Dermis microvascular lymphatic vessel endothelial cell (primary cell): ENCODE measurements at places on chromosomes 2 and 18.

DNA sequence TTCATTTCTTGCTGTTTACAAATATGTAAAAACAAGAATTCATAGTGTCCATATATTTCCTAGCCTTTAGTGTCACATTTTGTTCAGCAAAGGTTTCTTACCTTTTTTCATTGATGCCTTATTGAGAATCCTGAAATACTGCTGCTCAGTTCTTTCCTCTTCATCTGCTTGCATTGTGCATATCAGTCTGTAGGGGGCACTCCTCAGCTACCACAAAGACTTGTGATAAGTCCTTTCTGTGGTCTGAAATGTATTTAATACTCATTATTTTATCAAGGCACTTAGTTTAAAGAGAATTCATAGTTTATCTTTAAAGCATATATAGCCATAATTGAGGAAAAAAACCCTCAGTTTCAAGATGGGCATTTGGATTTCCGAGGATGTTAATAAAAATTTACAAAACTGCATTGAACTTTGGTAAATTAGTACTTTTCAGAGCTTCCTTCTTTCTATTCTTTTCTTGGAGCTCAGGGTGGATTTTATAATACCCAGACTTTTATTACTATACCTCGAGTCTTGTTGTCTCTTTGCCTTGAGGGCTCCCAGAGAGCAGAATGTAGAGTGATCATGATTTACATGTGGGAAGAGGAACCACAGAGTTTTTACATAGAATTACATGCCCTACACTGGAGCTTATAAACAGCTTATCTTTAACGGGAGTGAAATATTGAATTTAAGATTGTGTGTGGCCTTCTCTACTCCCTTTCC lies 570.1 kb downstream of the PLCL1 start:
- DNase-seq: peak; percentile 61

- DNase-seq: no peak
These were observed 181.4 kb upstream of the MSH6 start for GRCh38 chr2:47601568-47601967.

- DNase-seq: no peak
These were observed 246.8 kb downstream of the DYSF start for GRCh38 chr2:71700041-71700657.

DNA sequence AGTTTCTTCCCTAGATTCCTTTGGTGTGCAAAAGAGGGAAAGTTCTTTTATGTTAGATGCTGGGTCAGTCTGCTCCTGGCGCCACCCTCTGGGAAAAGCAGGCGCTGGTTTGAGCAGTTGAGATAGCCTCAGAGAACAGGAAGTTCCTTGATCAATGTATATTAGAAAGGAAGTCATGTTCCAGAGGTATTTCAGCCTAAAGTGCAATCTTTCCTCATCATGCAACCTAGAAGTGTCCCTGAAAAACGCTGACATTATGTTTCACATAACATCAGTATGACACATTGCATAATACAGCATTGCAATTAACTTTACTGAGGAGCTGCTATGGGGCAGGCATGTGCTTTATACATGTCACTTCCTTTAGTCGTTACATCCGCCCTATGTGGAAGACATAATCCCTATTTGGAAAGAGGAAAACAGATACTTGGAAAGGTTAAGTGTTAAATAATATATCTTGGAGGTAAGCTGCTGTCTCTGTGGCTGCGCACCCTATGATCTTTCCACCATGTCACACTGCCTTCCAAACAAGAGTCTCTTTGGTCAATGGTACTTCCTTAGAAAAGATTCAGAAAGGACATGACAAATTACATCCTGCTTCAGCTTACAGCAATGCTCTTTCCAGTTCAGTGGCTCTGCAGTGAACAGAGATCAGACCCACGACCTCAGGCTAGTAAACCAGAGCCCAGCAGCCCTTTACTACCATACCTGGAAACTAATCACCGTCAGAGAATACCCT lies 369.7 kb downstream of the RAD51AP2 start:
- no peak for DNase-seq

- DNase-seq: peak; percentile 92
These were observed 91.5 kb downstream of the MREG start for GRCh38 chr2:215921895-215922294.

GRCh38 chr2:22153931-22154613 lies 1030.3 kb downstream of the TDRD15 start:
- DNase-seq: no peak

GRCh38 chr2:132730611-132731010 lies 60.6 kb upstream of the LYPD1 start:
- no peak for DNase-seq

- DNase-seq: no peak
These were observed 117.6 kb downstream of the CAPN13 start for GRCh38 chr2:30689496-30690125.

DNA sequence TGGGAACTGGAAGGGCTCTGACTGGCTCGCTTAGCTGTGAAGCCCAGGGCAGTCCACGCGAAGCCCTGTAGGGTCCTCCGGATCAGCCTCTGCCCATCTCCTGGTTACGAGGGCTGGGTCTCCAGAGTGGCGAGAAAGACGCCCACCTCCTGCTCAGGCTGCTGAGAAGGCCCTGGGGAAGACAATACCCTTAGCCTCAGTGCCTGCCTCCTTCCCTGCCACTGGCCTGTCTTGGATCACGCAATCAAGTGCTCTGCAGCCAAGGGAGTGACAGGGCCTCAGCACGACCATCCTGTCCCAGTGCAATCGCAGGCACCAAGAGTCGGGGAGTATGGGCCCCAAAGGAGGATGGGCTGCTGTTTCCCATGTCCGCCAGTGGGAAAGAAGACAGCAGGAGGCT lies 165.7 kb upstream of the GLI2 start:
- no peak for DNase-seq

- DNase-seq: no peak
These were observed at the start of the genes COL4A3 and COL4A4 for GRCh38 chr2:227163998-227164762. Gene COL4A3 (plus strand): TSS chr2:227164624. CDS start chr2:227164727, 103 bp downstream. Gene COL4A4 (minus strand): TSS chr2:227164205. CDS start chr2:227147483, 16,722 bp downstream.

DNA sequence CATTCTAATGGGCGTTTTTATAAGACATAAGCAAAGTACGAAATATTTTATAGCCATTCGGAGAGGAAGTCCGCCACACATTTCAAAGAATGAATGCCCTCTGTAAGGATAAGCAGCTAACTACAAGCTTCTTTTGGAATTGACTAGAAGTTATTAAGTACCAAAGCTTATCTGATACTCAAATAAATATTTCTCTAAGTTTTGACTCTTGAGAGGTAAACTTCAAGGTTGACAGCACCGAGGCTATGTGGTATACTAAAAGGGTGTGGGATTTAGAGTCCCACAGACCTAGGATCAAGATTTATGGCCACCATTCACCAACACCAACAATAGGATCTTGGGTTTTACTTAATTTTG lies 48.1 kb upstream of the MSH2 start:
- DNase-seq: no peak

- no peak for DNase-seq
These were observed 249.8 kb downstream of the CYP26B1 start for GRCh38 chr2:71897836-71898235.

DNA sequence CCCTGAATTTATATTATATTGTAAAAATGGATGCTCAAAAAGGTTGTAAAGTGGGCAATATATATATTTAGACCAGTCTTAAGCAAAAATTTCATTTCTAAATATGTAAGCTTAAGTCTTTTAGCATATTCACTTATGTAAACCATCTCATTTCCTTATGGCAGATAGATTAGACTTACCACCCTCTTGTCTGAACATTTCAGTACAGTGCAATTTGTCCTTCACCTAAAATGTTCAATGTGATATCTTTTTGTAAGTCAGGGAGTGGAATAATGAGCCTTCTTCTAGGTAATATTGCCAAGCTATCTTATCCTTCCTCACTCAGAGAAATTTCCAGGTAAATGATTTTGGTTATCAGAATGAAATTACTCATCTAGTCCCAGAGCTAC lies 92.3 kb downstream of the KLF7 start:
- no peak for DNase-seq

GRCh38 chr2:210049831-210050230 lies 47.4 kb downstream of the RPE start:
- DNase-seq: no peak

DNA sequence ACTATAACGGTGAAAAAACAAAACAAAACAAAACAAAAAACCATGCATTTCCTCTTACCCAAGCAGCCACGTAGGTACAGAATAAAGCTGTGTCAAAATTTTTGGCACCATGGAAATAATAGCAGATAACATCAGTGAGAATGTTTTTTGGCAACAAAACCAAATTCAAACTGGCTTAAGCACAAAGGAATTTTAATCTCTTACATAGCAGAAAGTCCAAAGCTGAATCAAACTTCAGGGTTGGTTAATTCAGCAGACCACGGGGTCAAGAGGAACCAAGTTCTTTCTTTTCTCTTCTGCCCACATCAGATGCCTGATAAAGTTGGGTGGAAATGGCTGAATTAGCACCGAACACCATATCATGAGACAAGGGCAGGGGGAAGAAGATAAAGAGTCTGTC lies 129.5 kb downstream of the PAX3 start:
- no peak for DNase-seq

- no peak for DNase-seq
These were observed 22.3 kb downstream of the PECR start for GRCh38 chr2:216059233-216059834.

GRCh38 chr2:6934758-6935651 lies 17.8 kb downstream of the RNF144A start:
- no peak for DNase-seq

- DNase-seq: no peak
These were observed 205.4 kb downstream of the HDAC4 start for GRCh38 chr2:239195318-239195871.

DNA sequence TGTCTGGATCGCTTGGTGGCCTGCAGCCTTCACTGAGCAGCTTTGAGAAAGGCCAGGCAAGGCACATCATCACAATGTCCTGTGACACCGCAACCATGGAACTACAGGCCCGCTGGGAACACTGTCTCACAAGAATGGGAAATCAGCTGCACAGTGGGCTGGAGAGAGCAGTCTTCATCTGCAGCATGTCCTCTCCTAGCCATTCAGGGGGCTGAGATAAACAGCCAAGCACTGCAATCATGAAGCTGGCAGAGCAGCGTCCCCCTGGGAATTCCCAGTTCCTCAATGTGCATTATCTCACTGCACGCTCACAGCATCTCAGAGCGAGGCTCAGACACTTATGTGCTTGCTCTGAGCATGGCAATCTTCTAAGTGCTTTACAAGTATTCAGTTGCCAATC lies 1.9 kb downstream of the CMPK2 start:
- no peak for DNase-seq

DNA sequence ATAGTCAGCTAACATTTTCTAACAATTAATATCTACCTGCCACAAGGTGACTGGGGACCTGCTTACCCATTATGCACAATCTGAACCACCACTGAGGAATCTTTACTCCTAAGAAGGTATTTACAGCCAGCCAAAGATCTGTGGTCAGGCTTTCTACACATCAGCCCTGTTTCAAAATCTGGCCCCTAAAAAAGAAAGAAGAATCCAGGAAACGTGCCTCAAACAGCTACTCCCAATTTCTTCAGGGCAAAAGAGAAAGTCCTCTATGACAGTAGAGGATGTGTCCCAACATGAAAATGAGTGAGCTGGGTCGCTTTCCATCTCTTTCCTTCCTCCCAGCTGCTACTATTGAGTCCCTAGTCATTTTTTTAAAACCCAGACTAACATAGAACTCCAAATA lies 79.5 kb downstream of the EPB41L3 start:
- no peak for DNase-seq

- peak; percentile 72 for DNase-seq
These were observed 20.1 kb downstream of the CTLA4 start for GRCh38 chr2:203887677-203888076.

DNA sequence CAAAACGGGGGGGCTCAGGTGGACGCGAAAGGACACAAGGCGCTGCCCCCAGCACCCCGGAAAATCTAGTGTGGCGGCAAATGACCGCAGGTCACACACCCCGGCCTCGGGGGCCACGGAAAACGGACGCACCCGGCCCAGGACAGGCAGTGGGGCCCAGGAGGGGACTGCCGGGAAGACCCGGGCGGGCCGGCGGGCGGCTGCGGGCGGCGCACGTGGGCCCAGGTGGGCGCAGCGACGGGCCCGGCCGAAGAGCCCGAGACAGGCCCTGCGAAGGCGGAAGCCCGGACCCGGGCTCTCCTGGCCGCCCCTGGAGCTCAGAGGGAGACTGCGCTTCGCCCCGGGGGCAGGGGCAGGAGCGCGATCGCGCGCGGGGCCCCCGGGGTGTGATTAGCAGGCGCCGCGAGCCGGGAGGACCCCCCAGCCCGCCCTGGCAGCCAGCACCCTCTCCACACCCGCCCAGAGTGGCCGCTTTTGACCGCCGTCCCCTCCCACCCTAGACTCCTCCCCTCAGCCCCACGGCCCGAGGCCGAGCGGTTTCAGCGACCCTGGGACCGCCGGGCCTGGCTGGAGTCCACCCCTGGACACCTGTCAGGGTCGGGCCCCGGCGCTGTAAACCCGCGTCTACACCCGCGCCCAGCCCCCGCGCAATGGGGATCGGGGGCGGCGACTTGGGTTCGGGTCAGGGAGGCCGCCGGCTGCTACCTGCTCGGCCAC lies 773 bp downstream of the MBP start:
- no peak for DNase-seq

GRCh38 chr2:154291511-154291910 lies 407.0 kb upstream of the KCNJ3 start:
- DNase-seq: no peak

GRCh38 chr2:45699032-45699658 lies 47.7 kb downstream of the PRKCE start:
- peak; percentile 21 for DNase-seq

DNA sequence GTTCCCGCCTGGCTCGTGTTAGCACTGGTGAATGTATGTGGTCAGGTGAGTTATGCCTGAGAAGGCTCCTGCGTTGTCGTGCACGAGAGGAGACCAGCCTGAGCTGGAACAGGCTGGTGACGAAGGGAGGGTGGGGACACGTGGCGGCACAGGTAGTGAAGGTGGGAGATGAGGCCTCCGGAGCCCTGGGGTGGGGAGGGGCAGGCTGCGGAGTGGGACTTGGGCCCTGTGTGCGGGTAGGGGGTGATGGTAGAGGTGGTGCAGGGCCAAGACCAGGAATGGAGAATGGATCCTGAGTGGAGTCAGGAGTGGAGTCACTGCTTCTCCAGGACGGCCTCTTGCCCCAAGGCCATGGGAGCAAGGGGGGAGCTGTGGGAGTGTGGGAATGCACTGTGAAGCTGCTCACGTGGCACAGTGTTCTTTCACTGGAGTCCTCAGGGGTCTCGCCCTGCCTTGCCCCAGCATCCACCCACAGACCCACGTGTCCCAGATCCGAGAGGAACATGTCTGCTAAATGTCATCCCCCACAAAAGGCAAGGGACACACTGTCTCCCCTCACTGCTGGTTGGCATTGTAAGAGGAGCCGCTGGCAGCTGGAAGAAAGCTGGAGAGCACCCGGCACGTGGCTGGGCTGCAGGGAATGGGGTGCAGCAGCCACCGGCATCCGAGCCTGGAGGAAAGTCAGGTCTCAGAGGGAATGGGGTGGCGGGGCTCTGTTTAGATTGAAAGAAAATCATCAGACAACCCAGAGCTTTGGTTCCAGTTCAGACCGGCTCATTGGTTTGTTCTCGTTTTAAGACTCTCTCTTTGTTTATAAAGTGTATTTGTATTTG lies 63.7 kb downstream of the CYP26B1 start:
- no peak for DNase-seq
